A549 (cell line): ENCODE measurements at places on chromosomes 16 and 17. TPM values are rescaled to one million over a fixed set of nuclear protein-coding genes. Genes with fewer than 3 reads are reported as not detected.

DNA sequence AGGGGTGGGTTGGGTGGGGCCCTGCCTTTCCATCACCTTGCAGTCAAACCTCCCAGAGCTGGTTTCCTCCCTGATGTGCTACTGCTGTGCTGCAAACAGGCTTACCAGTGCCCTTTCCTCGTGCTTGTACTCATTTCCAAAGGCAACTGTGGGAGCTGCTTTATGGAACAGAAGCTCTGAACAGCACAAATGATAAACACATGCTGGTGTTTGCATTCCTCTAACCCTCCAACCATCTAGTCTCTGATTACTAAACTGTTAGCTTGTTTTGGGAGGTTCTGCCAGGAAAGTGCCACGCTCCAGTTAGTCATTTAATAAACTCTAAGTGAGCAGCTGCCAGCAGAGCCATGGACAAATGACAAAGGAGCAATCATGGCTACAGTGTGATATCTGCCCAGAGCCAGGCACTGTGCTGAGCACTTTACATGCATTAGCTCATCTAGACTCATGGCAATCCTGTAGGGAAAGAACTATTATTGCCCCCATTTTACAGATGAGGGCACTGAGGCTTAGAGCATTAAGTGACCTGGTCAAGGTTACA is 110.4 kb downstream of the VAT1L start:
- DNase-seq, result no peak

- DNase-seq, result peak; percentile 74
These were observed 21.2 kb upstream of the MTSS2 start for GRCh38 chr16:70706948-70707465.

DNA sequence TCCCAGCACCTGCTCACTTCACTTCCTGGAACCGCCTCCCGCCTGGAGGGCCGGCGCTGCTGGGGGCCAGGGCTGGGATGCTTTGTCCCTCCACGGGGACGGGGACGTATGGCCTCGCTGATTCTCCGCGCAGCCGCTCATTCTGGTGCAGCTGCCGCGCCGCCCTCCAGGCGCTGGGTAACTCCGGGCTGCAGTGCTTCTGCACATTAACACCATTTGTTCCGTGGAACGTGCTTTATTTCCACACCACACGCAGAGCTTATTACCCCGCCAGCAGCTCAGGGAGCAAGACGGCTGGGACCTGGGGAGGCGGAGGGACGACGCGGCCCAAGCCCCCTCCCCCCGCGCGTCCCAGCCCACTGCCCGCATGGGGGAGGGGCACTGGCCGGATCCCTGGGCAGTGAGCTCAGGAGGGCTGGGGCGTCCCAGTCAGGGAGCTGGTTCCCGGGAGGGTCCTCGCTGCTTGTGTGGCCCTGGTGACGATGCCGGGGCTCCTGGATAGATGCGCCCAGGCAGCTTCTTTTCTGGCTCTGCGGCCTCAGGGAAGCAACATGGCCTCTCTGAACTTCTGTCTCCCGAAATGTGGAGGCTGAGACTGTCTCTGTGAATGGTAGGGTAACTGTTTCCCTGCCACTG is 45.4 kb upstream of the ACSF3 start:
- no peak for DNase-seq

DNA sequence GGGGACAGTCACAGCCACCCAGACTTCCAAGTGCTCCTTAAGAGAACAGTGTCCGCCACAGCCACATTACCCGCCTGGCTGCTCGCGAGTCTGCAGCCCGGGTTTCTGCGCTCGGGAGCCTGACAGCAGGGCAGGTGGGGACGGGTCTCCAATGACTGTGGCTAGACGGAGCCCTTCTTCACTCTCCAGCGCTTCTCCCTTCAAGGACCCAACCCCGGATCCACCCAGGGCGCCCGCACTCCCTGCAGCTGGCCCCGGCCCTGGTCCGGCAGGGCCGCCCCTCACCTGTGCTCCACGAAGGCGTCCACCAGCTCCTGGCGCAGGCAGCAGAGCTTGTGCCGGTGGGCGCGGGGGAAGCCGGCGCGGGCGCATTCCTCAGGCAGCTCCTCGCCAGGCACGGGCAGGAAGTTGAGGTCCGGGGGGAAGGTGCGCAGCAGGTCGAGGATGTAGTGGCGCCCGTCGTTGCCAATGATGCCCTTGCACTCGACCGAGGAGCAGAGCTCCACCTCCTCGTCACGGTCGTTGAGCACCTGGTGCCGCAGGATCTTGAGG is 13.9 kb downstream of the CLUH start:
- DNase-seq, result no peak

GSPT1 gene
- polyA plus RNA-seq, result 163 to 169 TPM (median 167 TPM) in 3 replicates

- DNase-seq, result peak; percentile 90
These were observed 26.0 kb upstream of the B4GALNT2 start for GRCh38 chr17:49106321-49107210.
